Stimulated activated CD4-positive, alpha-beta T cell treated with anti-CD3 and anti-CD28 coated beads, Interleukin-15, amount 100 ng/mL, for 1 hour (primary cell): ENCODE measurements at places on chromosomes 2 and 18.

DNA sequence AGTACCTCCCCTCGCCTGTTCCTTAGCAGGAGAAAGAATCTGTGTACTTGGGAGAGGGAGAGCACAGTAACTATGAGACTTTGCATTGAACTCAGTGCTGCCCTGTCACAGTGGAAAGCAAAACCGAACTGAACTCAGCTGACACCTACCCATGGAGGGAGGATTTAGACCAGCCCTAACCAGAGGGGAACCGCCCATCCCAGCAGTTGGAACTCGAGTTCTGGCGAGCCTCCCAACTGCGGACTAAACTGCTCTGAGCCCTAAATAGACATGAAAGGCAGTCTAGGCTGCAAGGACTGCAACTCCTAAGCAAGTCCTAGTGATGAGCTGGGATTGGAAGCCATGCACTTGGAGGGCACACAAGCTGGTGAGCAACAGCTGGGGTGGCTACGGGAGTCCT is 110.4 kb downstream of the GRB14 start:
- DNase-seq: no peak

DNA sequence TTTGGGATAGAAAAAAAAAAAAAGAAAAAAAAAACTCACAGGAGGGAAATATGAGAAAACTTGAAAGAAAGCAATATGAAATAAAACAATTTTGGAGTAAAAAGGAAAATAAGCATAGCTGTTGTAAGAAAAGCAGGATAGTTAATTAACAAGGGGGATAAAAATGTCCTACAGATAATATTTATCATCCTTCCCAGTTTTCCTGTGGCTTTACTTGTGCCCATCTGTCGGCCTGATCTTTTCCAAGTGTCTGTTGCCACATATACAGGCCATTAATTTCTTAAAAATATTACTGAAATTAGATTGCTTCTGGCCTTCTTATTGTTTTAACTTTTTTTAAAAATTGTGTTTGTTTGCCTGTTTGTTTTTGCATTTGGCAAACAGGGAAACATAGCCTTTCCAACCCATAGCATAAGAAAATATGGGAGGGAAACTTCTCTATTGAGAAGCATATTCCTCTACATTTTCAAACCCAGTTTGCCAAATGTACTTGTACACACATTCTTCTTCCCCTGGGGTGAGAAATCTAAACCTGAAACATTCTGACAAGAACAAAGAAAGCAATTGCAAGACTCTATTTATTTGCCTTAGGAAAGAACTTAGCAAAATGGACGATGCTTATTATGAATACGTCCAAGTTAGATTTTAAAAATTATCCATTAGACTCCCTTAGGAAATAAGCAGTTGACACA is 272.3 kb downstream of the CDH20 start:
- no peak for DNase-seq

- no peak for DNase-seq
These were observed 229.0 kb downstream of the DYSF start for GRCh38 chr2:71682341-71682740.

DNA sequence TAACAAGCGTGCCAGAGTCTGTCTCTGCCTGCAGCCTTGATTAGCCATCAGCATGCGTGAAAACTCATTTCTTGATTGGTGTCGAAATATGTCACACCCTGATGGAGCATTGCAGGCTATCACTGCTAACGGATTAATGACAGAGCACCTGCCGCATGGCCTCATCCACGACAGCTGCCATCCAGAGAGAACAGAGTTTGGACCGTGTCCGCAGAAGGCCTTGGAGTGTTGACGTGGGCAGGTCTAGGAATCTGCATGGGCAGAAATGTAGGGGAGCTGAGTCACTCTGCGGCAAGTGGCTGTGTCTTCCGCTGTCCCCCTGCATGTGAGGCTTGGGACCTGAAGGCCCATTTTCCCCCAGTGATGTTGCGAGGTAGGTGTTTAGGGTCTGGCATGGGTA is 43.0 kb downstream of the KLHL29 start:
- no peak for DNase-seq

DNA sequence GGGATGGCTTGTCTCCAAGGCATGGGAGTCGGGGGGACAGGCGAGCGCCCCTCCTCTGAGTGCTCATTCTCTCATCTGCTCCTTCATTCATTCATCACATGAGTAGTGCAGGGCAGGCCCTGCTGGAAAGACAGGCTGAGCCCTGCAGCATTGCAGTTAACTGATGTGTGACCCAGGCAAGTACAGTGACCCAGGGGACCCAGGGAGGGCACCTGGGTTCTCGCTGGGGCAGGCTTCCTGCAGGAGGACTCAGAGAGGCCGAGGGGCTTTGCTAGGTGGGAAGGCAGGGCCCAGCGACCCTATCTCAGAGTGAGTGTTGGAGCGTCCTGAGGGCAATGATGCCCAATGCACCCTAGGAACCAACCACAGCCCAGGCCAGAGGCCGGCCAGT is 30.6 kb downstream of the HJURP start:
- DNase-seq: no peak

DNA sequence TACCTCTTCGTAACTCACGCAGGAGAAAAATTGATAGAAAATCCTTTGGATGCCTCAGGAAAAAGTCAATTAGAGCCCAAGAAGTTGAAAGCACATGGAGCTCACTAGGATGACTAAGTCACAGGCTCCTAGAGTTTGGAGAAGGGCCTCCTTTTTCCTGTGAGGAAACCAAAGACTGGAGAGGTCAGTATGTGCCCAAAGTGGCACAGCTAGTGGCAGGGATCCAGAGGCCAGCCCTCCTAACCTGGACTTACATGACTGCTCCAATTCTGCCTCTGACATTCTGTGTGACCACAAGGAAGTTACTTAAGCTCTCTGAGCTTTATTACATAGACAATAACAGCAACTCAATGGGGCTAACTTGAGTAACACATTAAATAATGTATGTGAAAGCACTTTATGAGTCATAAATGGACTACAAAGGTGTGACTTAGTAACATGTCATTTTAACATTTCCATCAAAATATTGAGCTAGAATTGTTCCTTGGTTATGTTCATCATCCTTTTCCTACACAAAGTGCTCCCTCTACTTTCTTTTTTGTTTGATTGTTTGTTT is 91.6 kb downstream of the DHRS9 start:
- no peak for DNase-seq

GRCh38 chr2:118850168-118850900 is 2.9 kb upstream of the EN1 start:
- DNase-seq: no peak

DNA sequence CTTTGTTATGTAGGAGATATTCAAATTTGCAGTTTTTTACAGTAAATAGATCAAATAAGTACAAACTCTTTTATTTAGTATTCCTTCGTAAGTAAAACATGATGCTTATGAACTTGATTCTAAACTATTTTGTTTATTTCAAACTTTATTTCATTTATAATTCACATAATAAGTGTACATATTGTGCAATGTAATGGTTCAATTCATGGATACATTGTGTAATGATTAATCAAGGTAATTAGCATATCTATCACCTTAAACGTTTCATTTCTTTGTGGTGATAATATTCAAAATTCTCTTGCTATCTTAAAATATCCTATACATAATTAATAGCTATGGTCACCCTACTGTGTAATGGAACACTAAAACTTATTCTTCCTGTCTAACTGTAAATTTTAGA is 525.9 kb upstream of the ZNF804A start:
- no peak for DNase-seq

DNA sequence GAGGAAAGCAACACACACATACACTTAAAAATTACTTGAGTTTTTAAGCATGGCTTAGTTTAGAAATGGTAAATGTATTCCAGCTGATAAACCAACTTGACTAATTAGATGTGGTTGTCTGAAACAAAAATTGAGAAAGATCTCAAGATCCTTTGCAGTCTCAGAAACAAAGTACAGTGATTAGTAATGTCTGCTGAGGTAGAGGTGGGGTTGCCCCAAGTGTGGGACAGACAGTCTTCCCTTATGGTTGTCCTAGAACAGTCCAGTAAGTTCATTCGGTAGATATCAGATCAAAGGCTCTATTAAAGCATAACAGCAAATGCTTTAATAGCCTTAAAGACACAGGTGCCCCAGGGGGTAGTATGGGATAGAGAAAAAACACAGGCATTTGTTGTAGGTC is 94.5 kb downstream of the BARD1 start:
- no peak for DNase-seq

DNA sequence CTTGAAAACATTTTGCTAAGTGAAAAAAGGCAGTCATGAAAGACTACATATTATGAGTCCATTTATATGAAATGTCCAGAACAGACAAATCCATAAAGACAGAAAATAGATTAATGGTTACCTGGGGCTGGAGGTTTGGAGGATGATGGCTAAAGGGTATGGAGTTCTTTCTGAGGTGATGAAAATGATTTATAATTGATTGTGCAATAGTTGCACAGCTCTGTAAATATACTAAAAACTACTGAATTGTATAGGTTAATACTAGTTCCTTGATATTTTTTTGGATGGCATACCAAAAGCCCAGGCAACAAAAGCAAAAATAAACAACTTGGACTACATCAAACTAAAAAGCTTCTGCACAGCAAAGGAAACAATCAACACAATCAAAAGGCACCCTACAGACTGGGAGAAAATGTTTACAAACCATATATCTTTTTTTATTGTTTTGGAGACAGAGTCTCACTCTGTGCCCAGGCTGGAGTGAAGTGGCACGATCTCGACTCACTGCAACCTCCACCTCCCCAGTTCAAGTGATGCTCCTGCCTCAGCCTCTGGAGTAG is 21.5 kb downstream of the SOS1 start:
- DNase-seq: no peak
